ENCODE measurements at places on chromosomes 7 and 10.

DNA sequence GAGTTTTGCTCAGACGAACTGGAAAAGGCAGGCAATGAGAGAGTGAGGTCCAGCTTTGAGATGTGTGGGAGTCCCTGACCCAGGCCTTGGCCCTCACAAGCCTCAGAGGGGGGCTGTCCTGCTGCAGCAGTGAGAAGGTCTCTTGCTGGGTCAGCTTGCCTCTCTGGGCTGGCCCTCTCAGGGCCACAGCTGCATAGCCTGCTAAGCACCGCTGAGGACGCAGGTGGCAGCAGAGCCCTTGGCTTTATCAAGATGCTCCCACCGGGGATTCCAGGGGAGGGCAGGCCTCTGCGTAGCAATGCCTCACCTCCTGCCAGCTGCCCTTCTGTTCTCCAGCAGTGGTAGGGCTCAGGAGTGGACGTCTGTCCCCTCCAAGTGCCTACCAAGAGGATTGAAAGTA lies 128.7 kb downstream of the COBL start:
- no peak for DNase-seq

DNA sequence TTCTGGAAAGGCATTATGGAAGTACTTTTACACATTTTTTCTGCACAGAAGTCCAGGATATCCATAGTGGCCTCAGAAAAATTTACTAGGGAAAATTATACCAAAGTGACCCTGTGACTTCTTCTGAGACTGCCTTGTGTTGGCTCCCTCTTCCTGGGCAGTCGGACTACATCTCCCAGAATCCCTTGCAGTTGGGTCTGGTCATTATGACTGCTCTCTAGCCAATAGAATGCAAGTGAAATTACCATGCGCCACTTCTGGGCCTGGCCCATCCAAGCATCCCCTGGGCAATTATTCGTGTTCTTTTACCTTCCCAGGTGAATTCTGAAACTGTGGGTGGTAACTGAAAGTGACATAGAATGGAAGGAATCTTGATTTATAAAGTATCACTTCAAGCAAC lies 430.9 kb downstream of the ACTR3B start:
- DNase-seq, result no peak

DNA sequence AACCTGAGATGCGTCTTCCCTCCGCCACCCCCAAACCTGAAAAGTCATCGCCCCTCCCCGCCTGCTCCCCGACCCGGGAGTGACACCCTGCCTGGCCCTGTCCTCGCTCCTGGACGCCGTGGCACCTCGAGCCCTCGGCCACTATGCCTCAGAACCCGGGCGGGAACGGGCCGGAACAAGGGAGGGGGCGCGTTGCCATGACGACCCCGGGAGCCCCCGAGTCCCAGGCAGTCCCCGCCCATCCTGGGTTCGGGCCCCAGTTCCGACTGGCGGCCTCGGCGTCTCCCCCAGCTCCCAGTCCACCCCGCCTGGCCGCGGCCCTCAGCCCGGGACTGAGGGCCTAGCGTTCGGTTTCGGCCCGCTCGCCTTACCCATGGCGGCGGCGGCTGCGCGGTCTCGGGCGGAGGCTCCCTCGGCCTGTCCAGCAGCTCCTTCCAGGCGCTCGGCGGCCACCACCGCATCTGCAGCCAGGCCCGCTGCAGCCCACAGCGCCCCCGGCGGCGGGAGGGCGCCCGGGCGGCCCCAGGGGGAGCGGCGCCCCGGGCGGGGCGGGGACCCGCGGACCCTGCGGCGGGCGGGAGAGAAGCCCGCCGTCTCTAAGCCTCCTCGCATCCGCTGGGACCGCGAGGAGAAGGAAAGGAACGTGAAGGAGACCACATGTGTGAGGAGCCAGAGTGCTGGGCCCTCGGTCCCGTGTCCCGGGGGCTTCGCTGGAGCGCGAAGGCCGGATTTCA lies at the start of gene RUFY2:
RUFY2 (minus strand) TSS at position 463 of the 734 bp plus-strand sequence; CDS start at position 375, 88 bp downstream.
- peak; percentile 76 for DNase-seq

GRCh38 chr10:78869508-78870454 lies 199.0 kb upstream of the ZMIZ1 start:
- no peak for DNase-seq

DNA sequence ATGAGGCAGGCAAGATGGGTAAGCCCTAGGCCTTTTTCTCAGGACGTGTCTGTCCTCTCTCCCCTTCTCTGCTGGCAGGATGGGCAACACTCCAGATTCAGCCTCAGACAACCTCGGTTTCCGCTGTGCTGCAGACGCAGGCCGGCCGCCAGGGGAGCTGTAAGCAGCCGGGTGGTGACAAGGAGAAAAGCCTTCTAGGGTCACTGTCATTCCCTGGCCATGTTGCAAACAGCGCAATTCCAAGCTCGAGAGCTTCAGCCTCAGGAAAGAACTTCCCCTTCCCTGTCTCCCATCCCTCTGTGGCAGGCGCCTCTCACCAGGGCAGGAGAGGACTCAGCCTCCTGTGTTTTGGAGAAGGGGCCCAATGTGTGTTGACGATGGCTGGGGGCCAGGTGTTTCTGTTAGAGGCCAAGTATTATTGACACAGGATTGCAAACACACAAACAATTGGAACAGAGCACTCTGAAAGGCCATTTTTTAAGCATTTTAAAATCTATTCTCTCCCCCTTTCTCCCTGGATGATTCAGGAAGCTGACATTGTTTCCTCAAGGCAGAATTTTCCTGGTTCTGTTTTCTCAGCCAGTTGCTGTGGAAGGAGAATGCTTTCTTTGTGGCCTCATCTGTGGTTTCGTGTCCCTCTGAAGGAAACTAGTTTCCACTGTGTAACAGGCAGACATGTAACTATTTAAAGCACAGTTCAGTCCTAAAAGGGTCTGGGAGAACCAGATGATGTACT lies 13.1 kb downstream of the PHKG1 start:
- no peak for DNase-seq

- no peak for DNase-seq
These were observed 26.8 kb upstream of the THSD7A start for GRCh38 chr7:11858622-11859302.

GRCh38 chr10:60353519-60354258 lies 36.0 kb downstream of the ANK3 start:
- DNase-seq, result no peak

GRCh38 chr7:37341033-37341630 lies 107.5 kb downstream of the ELMO1 start:
- DNase-seq, result no peak

GRCh38 chr10:74282151-74282847 lies 131.3 kb downstream of the ADK start:
- no peak for DNase-seq

- no peak for DNase-seq
These were observed 908.0 kb downstream of the PCDH15 start for GRCh38 chr10:53893061-53893460.

- no peak for DNase-seq
These were observed 47.8 kb downstream of the IPMK start for GRCh38 chr10:58219875-58220274.

DNA sequence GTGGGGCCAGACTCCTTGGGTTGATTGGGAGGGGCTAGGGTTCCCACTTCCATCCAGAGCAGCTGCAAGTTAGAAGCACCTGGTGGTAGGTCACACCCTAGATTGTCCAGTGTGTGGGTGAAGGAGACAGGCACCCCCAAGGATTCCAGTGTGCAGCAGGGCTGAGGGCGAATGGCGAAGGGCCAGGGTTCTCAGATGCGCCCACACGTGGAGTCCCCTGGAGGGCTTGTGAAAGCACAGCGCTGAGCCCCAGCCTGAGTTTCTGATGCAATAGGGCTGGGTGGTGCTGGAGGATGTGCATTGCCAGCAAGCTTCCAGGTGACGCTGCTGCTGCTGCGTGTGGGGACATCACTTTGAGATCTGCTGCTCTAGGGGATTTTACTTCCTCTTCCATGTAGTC lies 25.4 kb downstream of the TBATA start:
- no peak for DNase-seq

DNA sequence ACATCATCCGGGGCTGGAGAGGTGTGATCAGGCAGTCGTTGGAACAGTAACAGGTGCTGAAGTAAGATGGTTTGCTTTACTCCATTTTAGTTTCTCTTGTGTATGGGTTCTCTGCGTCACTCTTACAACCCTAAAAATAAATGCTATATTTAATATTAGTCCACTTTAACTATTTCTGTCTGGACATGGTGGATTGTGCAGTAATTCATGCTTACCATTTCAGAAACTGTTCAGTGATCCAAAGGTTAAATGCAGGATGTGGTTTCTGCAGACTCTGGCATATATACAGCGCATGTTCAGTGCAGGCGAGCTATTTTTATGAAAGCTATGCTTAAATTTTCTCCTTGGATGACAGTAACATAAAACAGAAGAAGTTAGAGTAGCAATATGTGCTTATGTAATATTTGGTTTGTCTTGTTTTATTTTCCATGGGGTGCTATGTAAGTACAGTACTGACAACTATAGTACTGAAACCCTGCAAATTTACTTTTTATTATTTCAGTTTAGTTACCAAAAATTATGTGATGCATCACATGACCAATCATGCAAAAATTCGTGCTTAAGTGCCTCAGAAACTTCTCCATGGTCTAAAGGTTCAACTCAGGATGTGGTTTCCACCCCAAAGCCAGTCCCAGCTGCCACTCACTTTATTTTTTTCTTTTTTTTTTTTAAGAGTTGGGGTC lies 46.6 kb upstream of the GRID1 start:
- DNase-seq, result no peak

DNA sequence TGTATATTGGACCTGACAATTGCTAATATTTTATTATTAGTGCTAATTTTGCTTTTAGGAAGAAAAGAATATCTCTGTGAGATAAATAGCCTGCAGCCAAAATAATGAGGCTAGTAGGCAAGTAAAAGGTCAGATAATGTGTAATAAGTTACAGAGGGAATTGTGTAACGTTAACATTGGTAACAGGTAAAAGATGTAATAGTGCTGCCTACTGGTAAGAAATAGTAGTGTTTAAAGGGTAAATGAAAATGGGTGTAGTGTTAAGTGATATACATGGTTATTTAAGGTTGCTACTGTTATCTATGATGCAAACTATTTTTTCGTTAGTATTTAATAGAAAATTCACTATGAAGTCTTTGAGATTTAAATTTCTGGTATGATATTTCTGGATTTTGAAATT lies 9.2 kb upstream of the FOXP2 start:
- no peak for DNase-seq

GRCh38 chr7:41730161-41730560 lies 27.3 kb upstream of the INHBA start:
- DNase-seq, result no peak

GRCh38 chr7:127587663-127588018 lies 570 bp upstream of the ARF5 start:
- no peak for DNase-seq

DNA sequence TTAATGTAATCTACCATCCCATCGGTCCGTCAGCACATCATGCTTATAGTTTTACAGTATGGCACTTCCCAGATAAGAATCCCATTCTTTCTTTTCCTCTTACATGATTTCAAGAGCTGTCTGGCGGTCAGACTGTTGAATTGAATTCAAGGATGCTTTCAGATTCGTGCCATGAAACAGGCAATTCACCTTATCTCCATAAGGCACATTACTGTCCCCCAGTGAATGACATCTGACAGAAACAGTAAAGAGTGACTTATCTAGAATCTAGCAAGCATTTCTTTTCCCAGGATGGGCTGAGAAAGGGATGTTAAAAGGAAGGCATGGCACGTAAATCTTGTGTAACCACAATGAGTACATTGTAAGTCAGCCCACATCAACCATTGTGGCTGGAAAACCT lies 61.1 kb upstream of the SEM1 start:
- DNase-seq, result no peak

GRCh38 chr10:33122014-33122809 lies 164.2 kb upstream of the ITGB1 start:
- no peak for DNase-seq

DNA sequence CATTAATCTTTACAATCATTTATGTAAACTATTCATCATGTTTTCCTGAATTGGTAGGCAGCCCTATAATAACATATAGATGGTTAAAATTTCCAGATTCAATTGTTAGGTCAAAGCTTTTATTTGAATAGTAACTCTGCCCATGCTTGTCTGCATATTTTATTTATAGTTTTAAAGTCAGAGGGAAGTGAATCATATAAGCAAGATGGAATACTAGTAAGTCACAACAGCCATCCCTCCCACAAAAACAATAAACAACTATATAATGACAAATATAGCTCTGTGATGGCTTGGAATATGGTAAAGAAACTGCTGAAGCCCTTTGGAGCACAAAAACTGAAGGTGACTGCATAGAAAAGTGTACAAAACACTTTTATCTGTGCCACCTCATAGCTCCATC lies 156.3 kb upstream of the TMEM106B start:
- DNase-seq, result no peak

DNA sequence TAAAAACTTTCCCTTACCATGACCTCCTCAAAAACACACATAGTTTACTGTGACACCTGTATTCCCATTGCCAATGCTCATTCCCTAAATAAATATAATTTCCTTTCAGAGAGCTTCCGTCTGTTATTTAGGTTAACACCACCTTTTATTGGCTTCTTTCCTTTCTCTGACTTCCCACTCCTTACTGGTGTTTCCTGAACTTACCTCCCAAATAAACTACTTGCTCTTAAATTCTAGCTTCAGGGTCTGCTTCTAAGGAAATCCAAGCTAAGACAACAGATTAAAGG lies 67.4 kb upstream of the ZNF746 start:
- DNase-seq, result no peak

- DNase-seq, result no peak
These were observed 694.9 kb upstream of the KCND2 start for GRCh38 chr7:119578116-119578515.

GRCh38 chr7:70695795-70696083 lies 436.2 kb upstream of the GALNT17 start:
- DNase-seq, result no peak

DNA sequence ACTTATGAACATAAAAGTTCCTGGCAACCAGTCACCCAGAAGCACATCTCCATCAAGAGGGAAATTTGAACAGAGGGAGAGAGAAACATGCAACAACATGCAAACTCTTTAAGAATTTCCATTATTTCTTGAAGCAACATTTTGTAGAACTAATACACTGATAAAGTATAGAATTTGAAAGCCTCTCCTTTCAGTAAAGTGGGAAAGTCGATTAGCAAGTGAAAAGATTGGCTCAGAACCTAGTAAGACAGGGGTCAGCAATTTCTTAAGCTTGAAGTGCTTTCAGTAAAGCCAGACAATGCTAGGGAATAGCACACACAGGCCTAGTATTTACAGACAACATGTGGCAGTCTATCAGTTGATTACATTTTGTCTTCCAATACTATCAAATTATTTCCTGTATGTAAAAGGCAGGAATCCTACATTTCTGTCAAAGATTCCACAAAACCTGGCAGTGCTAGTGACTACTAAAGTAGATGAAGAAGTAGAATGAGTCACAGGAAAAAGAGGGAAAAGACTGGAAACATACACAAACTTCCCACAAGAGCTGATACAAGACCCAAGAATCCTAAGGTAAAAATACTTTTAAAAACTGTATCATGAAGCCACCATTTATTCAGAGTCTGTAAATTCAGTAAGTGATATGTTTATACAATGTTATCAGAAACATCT lies 25.2 kb downstream of the DNAJC1 start:
- no peak for DNase-seq

GRCh38 chr7:129144834-129145668 lies 544 bp downstream of the TSPAN33 start:
- DNase-seq, result no peak

DNA sequence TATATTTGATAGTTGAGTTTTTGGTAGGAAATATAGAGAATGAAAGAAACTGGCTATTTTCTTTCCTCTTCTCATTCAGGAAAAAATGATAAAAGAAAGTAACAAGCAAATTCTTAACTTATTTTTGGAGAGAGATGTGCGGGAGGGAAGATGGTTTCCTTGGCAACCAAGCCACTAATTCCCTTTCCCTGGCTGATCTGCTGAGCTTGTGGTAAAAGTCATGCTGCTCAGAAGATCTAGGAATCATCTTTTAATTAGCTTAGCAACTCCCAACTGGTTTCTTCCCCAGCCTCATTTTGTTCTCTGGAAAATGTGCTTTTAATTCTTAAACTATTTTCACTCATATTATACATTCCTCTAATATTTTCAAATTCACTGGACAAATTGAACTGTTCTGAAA lies 11.8 kb downstream of the UROS start:
- DNase-seq, result no peak
